ENCODE measurements at places on chromosomes 2 and 18.

DNA sequence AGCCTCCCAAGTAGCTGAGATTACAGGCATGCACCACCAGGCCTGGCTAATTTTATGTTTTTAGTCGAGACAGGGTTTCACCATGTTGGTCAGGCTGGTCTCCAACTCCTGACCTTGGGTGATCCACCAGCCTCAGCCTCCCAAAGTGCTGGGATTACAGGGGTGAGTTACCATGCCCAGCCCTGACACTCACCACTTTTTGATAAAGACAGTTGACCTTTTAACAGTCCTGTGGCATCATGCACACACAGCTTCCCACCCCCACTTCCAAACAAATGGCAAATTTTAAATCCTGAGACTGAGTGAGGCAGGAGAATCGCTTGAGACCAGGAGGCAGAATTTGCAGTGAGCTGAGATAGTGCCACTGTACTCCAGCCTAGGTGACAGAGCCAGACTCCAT is 6.2 kb upstream of the DNAJB2 start:
- DNase-seq, result no peak

DNA sequence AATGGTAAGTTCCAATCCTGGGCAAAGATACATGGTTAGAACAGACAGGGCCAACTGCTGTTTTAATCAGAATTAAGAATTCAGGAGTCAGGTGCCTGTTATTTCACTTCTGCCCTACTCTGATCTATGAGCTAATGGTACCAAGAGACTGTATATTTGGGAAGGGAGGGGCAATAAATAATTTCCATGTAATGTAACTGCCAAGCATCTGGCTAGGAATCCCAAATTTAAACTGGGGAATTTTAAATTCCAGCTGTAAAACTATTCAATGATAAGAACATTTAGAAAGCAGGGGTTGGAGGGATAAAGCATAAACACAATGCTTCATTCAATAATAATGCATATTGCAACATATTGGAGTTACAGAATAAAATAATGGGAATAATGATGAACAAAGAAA is 49.7 kb downstream of the SCN7A start:
- no peak for DNase-seq

DNA sequence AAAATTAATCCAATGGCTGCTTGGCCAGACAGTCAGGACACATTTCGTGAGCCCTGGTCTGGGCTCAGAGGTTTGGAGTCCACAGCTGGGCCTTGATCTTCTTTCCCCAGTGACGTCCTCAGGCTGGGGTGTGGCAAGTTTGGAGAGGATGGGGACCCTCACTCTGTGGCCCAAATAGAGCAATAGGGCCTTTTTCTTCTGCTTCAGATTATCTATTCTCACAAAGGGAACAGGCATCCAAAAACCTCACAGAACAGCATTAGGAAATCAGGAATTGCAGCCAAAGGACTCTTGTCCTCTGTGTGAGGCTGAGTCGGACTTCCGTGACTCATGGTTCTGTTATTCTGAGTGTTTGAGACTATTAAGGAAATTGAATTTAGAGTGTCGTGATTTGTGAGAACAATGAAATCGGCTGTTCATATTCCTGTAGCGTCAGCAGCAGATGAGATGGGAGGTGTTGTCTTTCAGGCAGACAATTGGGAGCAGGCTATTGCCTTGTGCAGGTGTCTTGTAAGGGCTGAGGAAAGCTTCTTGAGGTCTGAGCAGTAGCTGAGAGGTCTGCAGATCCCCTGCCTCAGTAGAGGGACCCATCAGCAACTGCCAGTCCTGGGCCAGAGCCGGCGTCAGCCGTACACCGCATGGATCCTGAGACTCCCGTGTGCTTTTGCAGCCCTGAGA is 113.8 kb downstream of the SH3RF3 start:
- no peak for DNase-seq

DNA sequence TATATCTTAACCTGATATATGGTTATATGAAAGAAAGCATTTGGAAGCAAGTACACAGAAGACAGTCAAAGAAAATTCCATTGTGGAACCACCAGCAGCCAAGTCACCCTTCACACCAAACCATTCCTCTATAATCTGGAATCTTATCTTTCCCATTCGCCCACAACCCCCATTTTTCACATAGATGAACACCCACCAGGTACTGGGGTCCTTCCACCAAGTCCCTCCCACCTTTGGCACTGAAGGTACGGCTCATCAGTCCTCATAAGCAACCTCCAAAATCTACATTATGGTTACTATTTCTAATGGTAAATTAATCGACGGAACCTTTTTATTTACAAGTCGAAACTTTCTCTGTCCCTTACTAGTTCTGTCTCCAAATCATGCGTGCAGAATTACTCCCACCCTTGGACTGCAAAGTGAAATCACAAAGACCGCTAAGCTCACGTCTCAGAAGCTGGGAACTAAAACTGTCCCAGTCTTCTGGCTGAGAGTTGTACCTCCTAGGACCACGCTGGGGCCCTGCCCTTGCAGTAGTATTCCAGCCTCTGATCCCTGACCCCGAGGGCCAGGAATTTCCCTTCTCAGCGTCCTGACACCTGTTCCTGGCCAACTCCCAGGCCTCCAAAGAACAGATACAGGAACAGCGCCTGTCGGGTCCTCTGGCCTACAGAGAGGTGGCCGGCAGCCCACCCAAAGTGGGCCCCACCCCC is 702 bp downstream of the OLA1 start:
- no peak for DNase-seq

GRCh38 chr18:48207733-48208132 is 201.4 kb downstream of the ZBTB7C start:
- DNase-seq, result no peak

- no peak for DNase-seq
Measured at GRCh38 chr2:32136097-32136496, 29.6 kb upstream of the SLC30A6 start.

DNA sequence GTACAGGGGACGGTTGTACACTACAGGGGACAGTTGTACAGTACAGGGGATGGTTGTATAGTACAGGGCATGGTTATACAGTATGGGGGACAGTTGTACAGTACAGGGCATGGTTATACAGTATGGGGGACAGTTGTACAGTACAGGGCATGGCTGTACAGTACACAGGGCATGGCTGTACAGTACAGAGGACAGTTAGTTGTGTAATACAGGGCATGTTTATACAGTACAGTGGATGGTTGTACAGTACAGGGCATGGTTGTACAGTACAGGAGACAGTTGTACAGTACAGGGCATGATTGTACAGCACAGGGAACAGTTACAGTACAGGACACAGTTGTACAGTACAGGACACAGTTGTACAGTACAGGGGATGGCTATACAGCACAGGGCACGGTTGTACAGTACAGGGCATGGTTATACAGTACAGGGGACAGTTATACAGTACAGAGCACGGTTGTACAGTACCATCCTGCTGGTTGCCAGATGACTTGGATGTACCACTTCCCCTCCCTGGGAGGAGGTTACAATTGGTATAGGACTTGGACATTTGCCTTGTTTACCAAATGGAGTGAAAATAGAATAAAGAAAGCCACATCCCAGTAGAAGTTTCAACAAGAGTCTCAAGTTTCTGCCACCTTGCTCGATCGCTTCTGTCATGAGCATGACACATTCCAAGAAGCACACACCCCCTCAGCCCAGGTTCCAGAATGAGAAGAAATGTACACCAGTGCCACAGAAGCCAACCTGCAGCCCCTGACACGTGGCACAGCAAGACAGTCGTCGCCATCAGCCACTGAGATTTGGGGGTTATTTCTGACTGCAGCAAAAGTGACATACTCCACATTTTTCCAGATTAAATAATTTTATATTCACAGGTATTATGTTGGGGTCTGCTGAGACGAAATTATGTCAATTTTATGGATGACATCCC is 16.0 kb downstream of the CYRIA start:
- DNase-seq, result no peak

DNA sequence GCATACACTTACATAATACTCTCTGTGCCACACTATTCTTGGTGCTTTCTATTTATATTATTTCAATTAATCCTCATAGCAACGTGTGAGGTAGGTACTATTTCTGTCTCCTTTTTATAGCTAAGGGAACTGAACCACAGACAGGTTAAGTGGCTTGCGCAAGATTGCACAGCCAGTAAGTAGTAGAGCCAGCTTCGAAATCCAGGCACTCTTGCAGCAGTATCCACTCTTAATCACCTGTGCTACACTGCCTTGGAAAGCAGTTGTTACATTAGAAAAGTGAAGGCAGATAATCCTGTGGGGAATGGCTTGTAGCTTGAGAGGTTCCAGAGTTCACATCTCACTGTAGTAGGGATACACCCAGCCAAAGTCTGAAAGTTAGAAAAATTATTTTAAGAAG is 198.3 kb downstream of the LDLRAD4 start:
- no peak for DNase-seq

DNA sequence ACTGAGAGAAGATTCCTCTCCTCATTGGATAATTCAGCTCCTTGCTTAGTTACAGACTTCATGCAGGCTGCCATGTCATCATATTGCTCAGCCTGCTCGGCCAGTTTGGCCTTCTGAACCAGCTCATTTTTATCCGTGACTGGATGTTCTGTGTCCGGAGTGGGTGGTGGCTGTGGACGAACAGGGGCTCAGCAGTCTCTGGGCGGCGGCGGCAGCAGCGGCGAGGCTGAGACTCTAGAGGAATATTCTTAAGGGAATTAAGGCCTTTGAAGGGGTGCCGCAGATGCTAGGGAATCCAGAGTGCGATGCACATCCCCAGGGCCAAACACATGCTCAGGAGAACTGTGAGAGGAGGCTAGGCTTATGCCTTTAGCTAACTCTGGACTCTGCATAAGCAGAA is 97.9 kb upstream of the GYPC start:
- no peak for DNase-seq

- no peak for DNase-seq
Measured at GRCh38 chr18:35998967-35999366, 26.5 kb downstream of the RMP24 start.

GRCh38 chr2:10846110-10846861 is 33.7 kb upstream of the PDIA6 start:
- DNase-seq, result no peak

DNA sequence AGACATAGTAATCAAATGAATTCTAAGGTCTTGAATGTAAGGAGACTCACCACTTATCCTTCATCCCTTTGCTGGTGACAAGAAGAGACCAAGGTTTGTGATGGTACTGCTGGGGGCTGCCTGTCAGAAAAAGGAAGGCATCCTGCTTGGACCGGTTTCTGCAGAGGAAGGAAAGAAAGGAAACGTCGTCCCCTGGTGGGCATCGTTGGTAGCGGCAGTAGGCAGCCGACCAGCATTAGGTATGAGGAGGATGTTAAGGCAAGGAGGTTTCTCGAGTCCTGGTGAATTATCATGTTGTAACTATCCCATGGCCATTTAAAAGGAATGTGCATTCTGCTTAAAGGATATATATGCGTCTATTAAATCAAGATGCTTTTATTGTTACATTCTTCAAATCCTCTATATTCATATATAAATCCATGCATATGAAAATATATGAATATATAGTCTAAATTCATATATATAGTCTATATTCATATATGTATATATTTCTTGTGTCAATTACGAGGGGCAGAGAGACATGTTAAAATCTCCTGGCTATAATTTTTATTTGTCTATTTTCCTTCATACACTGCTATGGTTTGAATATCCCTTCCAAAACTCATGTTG is 94.4 kb upstream of the TGFA start:
- peak; percentile 38 for DNase-seq

DNA sequence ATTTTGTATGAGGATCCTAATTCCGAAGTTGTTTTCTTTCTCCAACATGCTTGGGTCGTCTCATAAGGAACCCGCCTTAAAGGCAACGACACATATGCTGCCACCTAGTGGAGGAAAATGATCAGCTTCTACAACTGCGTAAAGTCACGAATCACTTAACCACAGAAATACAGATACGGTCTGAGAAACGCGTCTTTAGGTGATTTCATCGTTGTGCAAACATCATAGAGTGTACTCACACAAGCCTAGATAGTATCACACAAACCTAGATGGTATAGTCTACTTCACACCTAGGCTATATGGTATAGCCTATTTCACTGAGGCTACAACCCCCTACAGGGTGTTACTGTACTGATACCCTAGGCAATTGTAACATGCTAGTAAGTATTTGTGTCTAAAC is 13.1 kb downstream of the GNLY start:
- DNase-seq, result peak; percentile 55

DNA sequence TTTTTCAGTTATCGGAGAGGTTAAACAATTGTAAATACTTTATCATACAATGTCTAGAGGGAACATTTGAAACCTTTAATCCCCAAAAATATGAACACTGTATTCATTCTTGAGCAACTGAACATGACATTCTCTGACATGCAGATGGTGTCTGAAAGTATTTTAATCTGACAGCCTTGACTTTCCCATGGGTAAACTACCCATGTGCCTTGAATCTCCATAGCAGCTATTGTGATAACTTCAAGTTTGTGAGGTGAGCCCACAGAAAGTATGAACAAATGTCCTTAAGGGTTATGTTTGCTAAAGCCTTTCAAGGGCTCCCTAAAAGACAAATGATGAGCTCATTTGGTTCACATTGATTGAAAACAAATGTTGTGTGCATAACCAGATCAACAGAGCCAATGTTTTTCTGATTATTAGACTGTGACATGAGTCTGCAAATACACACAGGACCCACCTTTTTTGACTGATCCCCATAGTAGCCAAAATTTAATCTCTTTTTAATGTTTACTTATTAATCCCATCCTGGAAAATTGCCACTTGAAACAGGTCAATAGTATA is 1326.0 kb downstream of the LRP1B start:
- no peak for DNase-seq

DNA sequence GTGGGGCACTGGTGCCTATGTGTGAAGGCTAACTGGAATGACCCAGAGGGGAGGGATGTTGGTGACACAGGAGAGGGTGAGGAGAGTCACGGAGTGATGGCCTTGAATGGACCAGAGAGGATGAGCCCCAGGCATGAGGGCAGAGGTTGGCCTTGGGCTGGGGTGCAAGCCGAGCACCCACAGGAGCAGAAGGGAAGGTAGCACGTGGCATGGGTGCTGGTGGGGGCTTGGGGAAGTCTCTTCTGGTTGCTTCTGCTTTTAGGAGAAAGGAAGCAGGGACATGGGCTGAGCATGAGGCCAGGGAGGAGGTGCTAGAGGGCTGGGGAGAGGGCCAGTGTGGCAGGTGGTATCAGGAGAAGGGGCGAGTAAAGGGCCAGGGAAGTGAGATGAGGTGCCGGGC is 183.8 kb downstream of the DYSF start:
- no peak for DNase-seq

DNA sequence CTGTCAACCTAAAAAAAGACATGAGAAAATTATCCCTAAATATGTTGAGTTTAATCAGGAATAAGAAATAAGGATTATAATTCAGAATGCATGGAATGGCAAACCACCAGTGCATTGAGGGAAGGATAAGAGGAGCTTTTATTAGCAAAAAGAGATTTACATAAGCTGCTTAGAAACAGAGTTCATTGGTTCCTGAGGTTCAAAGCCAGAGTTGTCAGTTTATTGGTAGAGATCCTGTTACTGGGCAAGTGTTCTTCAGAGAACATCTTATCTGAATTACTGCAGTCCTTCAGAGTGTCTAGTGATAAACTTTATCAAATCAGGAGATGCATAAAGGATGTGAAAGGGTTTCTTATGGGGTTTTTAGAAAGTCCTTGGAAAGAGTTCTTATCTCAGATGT is 76.0 kb upstream of the MEX3C start:
- DNase-seq, result no peak
